ENCODE measurements at places on chromosomes 16 and 17. TPM values are rescaled to one million over a fixed set of nuclear protein-coding genes. Genes with fewer than 3 reads are reported as not detected.

Gene CRYM
- polyA plus RNA-seq, result 27.2 TPM

Gene WFIKKN1
- polyA plus RNA-seq, result 1.4 TPM

Gene TMEM204
- 11.1 TPM for polyA plus RNA-seq

Gene CARD14
- polyA plus RNA-seq, result 0.22 TPM

Gene WFDC1
- polyA plus RNA-seq, result 4.8 TPM

Gene KRTAP4-1
- polyA plus RNA-seq, result not detected

Gene CDH5
- 16.9 TPM for polyA plus RNA-seq

Gene KRTAP9-8
- not detected for polyA plus RNA-seq

Gene PLEKHG4
- 11.1 TPM for polyA plus RNA-seq

Gene PLK1
- polyA plus RNA-seq, result 49.3 TPM

Gene G6PC1
- not detected for polyA plus RNA-seq

Gene TEKT1
- polyA plus RNA-seq, result 0.29 TPM

Gene DHRS7C
- 2.0 TPM for polyA plus RNA-seq

Gene ENDOV
- polyA plus RNA-seq, result 32.0 TPM

Gene TNFSF13
- polyA plus RNA-seq, result 17.3 TPM

Gene SHISA9
- polyA plus RNA-seq, result 38.5 TPM

Gene CLEC16A
- 22.2 TPM for polyA plus RNA-seq

Gene PNMT
- 2.9 TPM for polyA plus RNA-seq

Gene SLC6A2
- polyA plus RNA-seq, result not detected

Gene EVPL
- 0.92 TPM for polyA plus RNA-seq

Gene RMI2
- 43.1 TPM for polyA plus RNA-seq

Gene ZNF287
- 2.4 TPM for polyA plus RNA-seq

Gene MPP2
- 27.6 TPM for polyA plus RNA-seq

Gene RNF43
- polyA plus RNA-seq, result 0.56 TPM

Gene UTS2R
- not detected for polyA plus RNA-seq

Gene GAST
- not detected for polyA plus RNA-seq

Gene CA7
- 2.3 TPM for polyA plus RNA-seq

Gene MRPL38
- polyA plus RNA-seq, result 83.7 TPM

Gene FN3K
- 99.9 TPM for polyA plus RNA-seq

Gene CD300LF
- 0.54 TPM for polyA plus RNA-seq
